AG10803 (cell line): ENCODE measurements at places on chromosomes 6 and 20.

DNA sequence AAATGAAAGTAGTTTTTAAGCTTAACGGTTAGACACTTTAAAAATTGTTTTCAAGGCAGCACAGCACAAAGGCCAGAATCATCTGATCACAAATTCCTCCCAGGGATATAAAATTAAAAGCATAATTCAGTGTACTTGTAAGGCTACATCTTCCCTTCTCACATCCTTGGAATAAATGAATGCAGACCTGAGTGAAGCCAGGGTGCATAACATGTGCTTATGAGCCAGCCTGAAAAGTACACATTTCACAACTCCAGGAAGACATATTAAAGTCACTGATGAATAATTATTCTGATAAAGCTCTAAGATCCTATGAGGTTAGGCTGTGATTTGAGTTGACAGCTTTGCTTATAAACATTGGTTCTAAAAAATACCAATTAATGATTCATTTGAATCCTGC lies 163.6 kb downstream of the BTBD9 start:
- no peak for DNase-seq

GRCh38 chr6:39623750-39624149 lies 101.5 kb downstream of the KIF6 start:
- DNase-seq, result no peak

- DNase-seq, result peak; percentile 60
Observed at GRCh38 chr20:1803061-1803931, 91.9 kb upstream of the SIRPA start.

DNA sequence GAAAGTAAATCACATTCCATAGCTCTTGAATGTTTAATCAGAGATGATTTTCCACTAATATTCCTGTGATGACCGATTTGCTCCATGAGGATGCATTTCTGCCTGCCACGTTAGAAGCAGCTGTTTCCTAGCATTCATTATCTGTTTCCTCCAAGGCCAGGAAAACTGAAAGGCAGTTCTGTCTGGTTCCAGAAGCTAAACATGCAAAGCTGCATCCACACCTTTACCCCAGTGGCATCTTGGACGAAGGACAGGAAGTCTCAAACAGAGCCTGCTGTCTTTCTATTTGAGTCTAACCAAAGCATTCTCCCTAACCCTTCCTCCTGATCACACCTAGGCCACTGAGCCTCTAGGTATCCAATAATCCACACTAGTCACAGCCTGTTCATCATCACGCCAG lies 27.6 kb downstream of the CNKSR3 start:
- peak; percentile 25 for DNase-seq

DNA sequence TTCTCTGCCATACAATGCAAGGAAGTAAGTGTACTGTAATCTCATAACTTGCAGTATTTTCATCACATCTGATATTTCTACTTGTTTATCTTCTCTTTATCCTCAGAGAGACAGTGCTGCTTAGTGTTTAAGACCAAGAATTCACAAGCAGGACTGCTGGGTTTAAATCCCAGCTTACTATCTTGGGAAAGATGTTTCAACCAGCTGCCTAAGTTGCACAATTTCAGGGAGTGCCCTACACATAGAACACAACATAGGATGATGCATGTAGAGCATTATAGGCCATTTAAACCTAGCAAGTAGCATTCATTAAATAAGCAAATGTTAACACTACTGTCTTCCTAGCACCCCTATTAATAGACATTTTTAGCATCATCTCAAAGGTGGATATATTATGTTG lies 205.2 kb upstream of the CEP162 start:
- DNase-seq, result peak; percentile 36

- no peak for DNase-seq
Observed at GRCh38 chr20:2416541-2417212, 36.0 kb downstream of the TGM6 start.

- DNase-seq, result no peak
Observed at GRCh38 chr20:53702617-53703016, 109.0 kb upstream of the ZNF217 start.

- DNase-seq, result no peak
Observed at GRCh38 chr6:52547647-52548352, 29.1 kb downstream of the TRAM2 start.

- no peak for DNase-seq
Observed at GRCh38 chr6:110491299-110491643, 14.9 kb upstream of the SLC22A16 start.

GRCh38 chr20:2919518-2920245 lies 46.4 kb downstream of the PTPRA start:
- no peak for DNase-seq

- DNase-seq, result no peak
Observed at GRCh38 chr20:47724396-47724795, 60.9 kb downstream of the SULF2 start.

GRCh38 chr20:7912551-7912950 lies 27.7 kb downstream of the HAO1 start:
- no peak for DNase-seq

DNA sequence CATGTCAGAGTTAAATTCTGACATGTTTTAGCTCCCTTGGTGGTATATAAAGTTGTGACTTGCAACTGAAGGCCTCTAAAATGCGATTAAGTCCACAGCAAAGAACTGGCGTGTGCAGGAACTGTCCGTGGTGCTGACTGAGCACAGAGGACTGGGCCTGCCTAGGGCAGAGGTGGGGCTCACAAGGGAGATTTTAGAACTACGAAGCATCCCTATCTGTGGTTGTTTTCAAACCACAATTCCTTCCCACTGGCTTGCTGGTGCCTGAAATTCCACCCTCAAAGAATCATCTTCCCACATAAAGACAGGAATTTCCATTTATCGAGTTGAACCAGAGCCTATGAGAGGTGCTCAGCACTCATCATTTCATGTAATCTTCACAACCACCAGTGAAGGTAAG lies 30.1 kb downstream of the RIMS4 start:
- peak; percentile 43 for DNase-seq

GRCh38 chr6:113292646-113293422 lies 564.3 kb upstream of the MARCKS start:
- peak; percentile 51 for DNase-seq

- peak; percentile 69 for DNase-seq
Observed at GRCh38 chr6:33694401-33694931, 17.0 kb downstream of the UQCC2 start.

DNA sequence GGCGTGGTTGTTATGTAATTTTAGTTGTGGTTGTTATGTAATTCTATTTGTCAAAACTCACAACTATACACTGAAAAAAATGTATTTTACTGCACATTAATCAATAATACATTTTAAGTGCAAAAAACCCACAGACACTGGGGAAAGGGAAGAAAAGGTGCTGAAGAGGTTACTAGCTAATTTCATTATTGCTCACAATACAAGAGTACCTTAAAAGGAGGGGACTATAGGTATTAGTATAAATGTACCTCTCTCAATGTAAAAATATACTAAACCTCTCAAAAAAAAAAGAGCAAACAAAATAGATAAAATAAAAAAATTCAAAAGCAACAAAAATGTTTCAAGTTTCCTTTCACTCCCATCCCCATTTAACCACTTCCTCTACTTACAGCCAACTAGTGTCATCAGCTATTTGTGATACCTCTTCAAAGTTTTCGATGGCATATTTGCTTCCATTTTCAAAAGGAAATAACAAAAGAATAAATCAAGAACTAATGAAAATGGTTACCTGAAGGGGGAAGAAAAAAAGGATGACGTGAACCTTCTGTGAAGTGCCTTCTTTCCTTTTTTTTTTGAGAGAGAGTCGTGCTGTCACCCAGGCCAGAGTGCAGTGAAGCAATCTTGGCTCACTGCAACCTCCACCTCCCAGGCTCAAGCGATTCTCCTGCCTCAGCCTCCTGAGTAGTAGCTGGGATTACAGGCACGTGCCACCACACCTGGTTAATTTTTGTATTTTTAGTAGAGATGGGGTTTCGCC lies 30.2 kb downstream of the RANBP9 start:
- no peak for DNase-seq

DNA sequence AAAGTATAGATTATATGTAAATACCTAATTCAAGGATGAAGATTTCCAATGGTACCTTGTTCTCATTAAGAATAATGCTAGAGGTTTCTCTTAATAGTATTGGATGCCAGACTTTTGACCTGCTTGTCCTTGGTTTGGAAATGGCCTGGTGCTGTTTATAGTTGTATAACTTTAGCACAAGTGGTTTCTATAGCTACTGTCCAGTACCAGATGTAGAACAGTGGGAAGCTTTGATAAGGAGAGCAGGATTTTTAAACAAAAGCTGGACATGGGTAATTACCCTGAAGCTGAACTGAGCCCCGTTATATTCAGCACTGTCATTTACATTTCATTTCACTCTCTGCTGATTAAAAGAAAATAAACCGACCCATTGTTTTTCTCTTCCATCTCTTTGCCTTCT lies 43.7 kb downstream of the TRMT11 start:
- DNase-seq, result no peak

- peak; percentile 42 for DNase-seq
Observed at GRCh38 chr6:52361414-52361944, 472 bp upstream of the PAQR8 start.

DNA sequence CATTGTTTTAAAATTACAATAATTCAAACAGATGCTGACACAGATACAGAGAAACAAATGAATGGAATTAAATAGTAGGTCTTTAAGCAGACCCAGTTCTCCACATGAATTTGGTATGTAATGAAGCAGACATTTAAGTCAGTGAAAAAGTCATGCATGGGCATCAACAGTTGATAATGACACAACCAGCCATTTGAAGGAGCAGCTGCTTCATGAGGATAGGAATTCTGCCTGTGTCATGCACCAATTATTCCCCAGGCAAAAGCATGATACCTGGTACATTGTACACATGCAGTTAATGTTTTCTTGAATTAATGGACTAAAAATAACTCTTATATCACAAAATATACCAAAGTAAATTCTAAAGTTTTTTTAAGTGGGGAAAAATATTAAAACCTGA lies 11.2 kb upstream of the HEY2 start:
- no peak for DNase-seq

DNA sequence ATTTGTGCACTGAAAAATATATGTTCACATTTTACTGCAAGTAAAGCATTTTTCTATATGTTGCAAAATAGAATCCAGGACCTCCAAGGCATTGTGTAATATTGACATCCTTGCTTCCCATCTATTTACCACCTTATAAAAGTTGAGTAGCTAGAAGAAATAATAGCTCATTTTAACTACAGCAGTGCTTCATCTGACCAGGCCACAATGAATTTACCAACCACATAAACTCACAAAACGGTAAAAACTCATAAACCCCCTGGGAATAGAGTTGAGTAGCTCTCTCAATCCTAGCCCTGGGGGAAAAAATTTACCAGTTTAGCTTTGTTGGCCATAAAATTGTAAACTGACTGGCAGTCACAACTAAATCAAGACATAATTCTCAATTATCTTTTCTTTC lies 3.9 kb downstream of the ATXN1 start:
- peak; percentile 30 for DNase-seq

- no peak for DNase-seq
Observed at GRCh38 chr6:15882915-15883314, 220.1 kb upstream of the DTNBP1 start.

- DNase-seq, result no peak
Observed at GRCh38 chr6:161788531-161788930, 514.7 kb upstream of the AGPAT4 start.

DNA sequence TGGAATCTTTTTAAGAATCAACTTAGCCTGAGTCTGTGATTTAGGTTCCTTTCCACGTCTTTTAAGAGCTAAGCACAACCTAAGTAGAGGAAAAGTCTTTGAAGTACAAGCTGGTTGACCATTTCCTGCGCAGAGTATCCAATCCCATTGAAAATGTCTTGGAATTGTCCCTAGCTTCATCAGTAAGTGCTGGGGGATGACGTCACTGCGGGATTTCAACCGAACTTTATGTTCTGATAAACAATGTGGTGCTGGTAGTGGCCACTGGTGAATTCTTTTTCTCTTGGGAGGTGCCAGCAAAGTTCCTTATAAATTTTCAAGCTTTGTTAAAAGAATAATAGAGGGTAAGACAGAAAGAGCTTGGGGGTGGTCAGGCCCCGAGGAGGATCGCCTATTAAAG lies 69.2 kb downstream of the PDE7B start:
- no peak for DNase-seq

DNA sequence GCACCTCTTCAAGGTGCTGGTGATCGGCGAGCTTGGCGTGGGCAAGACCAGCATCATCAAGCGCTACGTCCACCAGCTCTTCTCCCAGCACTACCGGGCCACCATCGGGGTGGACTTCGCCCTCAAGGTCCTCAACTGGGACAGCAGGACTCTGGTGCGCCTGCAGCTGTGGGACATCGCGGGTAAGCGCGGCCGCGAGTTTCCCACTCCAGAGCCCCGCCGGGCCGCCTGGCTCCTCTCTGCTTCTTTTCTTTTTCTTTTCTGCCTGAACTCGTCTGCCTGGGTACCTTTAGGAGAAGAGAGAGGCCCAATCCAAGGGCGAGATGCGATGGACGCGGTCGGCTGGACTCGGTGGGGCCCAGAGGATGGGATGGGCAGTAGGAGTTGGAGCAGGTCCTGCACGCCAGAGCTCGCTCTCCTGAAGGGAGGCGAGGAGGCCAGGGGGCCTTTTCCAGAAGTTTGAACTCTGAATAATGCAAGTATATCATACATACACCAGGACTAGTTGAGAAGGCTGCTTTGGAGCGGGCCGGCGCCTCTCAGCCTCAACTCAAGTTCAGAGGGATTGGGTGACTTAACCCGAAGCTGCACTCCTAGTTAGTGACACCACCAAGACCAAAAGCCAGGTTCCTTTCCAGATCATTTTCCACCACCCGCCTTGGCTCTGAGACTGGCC lies 445 bp downstream of the RAB32 start:
- DNase-seq, result peak; percentile 64

GRCh38 chr20:9129756-9130155 lies 60.9 kb downstream of the PLCB4 start:
- DNase-seq, result no peak

DNA sequence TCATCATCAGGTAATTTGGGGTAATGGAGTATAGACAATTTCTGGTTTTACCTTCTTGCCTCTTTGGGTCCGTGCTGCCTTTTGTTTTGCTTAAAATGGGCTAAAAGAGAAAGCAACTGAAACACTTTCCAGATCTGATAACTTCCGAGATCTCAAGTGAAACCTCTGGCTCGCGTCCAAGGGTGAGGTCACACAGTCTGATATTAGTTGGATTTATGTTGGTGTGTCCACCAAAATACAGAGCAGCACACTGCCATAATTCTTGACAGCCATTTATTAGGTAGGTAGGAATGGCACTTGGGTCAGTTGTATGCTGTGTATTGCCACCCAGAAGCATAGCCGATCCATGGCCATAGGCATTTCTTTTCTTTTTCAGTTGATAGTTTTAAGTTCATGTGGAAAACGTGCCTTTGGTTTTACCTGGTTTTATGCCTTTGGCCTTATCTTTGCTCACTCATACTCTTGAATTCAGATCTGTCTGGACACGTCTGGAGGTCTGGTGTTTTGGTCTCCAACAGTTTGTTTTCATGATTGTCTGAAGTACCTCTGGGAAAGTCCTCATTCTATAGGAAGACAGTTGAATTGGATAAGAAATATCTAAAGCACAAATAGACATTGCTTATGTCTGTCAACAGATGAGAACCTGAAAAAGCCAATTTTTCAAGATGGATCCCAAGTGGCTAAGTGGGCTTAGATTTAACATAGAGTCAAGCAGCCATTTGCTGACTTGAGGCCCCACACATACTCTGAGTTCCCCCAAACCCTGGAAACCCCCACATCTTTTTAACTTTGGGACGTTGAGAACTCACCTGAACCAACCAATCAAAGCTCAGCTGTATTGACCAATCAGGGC lies 320.8 kb downstream of the SOX4 start:
- DNase-seq, result no peak

- DNase-seq, result no peak
Observed at GRCh38 chr6:14193524-14193923, 76.0 kb downstream of the CD83 start.
